Retinal pigment epithelial cell (primary cell): ENCODE measurements at places on chromosomes 12 and 14.

DNA sequence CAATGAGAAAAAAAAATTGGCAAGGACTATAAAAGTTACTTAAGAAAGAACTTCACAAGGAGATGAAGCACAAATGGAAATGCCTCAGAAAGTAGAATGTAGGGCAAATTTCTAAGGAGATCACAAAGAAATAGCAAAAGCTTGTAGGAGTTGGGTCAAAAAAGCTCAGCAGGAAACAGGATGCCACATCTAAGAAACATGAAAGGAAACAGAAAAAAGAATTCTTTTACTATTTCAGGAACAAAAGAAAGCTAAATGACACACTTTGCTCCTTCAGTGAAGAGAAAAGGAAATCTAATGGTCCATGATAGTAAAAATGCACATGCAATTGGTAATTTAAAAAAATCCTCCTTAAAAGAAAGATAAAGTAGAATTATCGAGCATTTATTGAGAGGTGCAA lies 452.1 kb upstream of the GARIN6 start:
- no peak for DNase-seq

GRCh38 chr12:49953151-49953550 lies 2.6 kb downstream of the AQP2 start:
- DNase-seq: no peak

DNA sequence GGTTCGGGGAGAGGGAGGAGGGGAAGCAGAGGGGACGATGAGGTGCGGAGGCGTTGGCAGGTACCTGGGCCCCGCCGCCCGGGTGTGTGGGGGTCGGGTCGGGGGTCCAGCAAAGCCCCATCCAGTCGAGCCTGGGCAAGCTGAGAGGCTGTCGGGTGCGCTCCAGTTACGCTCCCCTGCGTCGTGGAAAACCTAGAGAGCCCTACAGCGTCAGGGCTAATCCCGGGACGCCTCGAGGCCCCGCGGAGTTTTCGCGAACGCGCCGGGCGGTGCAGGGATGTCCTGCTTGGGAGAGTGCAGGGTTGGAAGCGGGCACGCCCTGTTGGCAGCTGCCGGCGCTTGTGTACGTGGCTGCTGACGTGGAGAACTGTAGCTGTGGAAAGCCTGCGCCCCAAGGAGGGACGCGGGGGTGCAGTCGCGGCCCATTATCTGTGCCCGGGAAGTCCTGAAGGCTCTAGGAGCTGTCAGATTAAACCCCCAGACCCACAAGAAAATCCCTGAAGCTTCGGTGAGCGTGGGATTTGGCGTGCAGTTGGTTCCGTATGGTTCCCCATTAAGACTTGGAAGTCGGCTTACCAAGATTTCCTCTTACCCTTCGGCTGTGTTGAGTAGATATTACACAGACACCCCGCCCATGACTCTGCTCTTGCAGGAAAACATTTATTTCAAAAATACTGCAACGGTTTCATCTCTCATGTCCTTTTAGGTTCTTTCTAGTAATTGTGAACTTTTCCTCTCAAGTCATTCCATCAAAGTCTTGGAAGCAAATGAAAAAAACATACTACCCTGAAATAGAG lies 11.3 kb upstream of the SLC38A2 start:
- no peak for DNase-seq

- DNase-seq: no peak
Observed at GRCh38 chr12:81347404-81347803, 269.5 kb downstream of the ACSS3 start.

GRCh38 chr14:106691601-106692291 lies 1165.4 kb downstream of the TMEM121 start:
- no peak for DNase-seq

- no peak for DNase-seq
Observed at GRCh38 chr14:36570065-36570464, 12.3 kb downstream of the NKX2-8 start.

DNA sequence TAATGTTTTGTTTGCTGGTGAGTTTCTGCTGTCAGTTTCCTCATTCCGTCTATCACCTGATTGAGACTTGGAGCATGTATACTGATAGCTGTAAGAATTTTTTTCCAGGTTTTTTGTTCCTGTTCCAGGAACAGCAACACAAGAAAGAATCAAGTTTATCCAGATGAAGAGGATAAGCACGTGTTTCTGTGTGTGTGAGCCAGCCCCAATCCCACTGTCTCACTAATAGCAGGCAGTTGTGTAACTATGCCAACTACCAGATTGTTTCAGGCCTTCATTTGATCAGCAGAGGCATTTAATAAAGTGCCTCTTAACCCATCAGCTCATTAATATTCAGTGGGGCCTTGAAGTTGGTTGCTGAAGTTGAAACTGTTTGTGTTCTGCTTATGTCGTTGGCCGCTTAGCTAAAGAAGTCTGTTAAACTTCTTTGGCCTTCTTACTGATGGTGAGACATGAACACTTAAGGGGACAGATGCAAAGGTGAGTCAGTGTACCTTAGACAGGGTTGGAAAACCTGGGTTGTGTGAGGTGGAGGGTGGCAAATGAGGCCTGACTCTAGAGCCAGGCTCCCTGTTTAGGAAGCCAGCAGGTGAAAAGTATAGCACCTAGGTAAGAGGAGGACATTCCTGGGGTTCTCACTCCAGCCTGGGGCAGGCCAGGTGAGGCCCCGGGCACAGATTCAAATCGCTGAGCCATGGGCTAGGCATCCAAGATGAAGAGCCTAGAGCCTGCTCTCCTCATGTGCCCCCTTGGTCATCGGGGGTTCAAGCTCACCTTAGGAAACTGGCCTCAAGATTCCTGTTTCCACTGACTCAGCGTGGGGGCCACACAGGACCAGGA lies 3.7 kb downstream of the ANKRD13A start:
- no peak for DNase-seq

- no peak for DNase-seq
Observed at GRCh38 chr12:119803381-119803791, 73.7 kb downstream of the CIT start.

DNA sequence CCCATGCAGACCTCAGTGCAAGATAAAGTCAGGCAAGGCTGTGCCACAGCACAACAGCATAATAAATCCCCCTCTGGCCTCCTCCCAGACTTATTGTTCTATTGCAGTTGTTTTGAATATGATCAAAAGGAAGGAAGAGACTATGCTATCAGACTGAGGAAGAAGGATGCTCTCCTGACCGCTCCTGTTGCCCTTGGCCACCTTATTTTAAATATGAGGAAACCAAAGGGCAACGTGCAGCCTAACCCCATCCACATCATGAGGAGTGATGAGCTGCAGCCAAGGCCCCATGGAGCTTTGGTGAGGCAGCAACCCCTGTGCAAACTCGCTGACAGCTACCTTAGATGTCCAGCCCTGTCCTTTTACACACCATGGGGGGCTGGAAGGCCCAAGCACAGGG lies 291.7 kb downstream of the ZFP36L1 start:
- DNase-seq: no peak

- DNase-seq: no peak
Observed at GRCh38 chr12:14157088-14157747, 175.8 kb upstream of the GRIN2B start.

- no peak for DNase-seq
Observed at GRCh38 chr12:132079200-132079599, 64.9 kb downstream of the DDX51 start.

DNA sequence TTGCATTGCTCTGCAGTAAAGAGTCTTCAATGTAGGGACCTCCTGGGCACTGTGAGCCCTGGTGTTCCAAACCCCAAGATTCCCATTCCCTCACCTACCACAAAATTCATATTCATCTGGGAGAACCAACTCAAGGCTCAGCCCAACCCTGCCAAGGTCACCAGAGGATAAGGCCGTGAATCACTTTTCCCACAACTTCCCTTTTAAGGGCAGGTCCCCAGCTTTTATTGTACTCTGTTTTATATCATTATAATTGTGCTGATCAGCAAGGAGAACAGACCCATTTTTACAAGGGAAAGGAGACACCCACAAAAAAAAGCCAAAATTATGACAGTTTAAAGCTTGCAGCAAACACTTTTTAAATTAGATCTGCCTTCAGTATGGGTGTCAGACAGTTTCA lies 363.0 kb upstream of the FKBP4 start:
- no peak for DNase-seq

GRCh38 chr14:88562532-88562830 lies 356 bp upstream of the ZC3H14 start:
- no peak for DNase-seq

DNA sequence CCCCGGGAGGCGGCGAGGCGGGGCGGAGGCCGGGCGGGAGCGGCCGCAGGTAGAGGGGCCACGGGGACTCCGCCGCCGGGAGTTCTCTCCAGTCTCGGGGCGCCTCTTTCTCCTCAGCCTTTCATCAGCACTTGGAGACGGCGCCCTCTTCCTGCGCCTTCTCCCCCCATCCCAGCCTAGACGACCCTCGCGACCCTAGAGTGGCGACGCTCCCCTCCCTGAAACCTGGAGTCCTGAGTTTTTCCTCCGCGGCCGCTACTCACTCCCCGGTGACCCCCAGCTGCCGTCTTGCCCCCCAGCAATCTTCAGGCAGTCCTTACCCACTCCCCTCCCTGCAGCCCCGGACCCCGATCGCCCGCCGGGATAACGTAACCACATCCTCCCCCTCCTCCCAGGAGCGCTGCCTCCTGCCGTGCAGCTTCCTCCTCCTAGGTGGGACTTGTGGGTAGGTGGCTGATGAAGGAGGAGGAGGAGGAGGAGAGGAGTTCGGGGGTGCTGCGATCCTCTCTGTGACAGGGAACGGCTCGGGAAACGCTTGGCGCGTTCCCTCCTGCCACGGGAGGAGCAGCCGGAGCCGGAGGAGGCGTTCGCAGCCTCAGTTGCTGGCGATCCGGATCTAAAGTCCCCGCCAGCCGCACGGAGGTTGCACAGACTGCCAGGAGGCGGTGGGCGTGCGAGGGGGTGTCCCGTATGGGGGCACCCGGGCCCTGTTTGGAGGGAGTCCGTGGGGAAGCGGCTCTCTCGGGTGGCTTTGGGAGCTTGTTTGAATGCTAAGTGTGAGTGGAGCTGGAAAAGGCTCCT lies 891 bp downstream of the PLEKHA5 start:
- no peak for DNase-seq

DNA sequence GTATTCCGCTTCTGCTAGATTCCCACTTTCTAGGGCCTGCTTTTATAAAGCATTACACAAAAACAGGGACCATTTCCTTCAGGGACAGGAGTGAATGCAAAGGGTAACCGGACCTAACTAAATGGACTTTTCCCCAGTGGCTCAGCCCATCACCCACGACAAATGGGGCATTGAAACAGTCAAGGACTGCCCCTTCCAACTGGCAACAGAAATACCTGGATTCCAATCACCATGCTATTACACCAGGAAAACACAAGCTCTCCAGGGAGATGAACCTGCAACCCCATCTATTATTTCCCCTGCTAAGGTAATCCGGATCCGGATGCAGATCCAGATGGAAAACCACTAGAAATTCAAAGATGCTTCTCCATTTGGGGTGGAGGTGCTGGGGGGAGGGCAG lies 1.0 kb downstream of the MPHOSPH9 start:
- DNase-seq: no peak

GRCh38 chr12:19547271-19547671 lies 108.0 kb downstream of the AEBP2 start:
- no peak for DNase-seq

DNA sequence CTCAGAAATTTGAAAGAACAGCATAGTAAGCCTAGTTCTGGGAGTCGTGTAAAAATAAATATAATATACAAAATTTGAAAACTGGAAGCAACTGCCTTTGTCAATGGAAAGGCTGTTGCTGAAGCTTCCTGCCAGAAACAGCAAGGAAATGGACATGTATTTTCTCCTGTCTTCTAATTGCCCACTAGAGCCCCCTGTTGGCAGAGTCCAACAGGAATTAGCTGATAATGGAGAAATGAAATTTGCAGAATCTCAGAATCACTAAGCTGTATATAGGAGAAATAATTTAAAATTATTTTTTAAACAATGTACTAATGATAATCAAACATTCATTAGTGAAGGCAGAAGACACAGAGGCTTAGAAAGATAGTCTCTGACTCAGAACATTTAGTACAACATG lies 414.8 kb downstream of the SLC6A15 start:
- DNase-seq: no peak

DNA sequence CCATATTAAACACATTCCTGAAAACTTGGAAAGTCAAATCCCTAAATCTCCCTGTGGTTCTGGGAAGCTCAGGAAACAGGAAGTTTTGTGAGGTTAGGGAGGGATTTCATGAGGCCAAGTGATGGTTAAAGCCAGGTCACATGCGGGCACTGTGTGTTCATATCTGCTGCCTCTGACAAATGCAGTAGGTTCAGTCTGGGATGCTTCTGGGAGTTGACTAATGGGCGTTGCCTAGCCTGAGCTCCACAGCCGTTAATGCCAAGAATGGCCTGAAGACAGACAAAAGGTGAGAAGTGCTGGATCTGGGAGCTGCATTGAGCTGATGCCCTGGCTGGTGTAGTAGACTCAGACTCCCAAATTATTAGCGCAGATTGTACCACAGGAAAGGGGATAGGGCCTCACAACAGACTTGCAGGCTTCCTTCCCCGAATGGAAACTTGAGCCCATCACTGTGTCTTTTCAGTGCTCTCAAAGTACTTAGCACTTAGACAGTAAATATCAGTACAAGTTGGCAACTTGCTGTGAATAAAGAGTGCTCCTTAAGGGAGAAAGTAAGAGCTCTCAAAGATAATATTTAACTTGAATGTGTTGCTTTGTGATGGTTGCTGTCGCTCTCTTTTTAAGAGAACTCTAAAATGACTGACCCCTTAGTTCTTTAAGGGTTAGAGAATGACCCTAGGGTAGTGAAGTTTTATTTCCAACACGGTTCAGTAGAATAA lies 17.3 kb downstream of the GSG1 start:
- no peak for DNase-seq

- no peak for DNase-seq
Observed at GRCh38 chr14:102591372-102591943, 991 bp upstream of the RCOR1 start.

GRCh38 chr14:70934084-70934483 lies 26.8 kb downstream of the PCNX1 start:
- DNase-seq: no peak

- peak; percentile 30 for DNase-seq
Observed at GRCh38 chr14:70665448-70666360, 24.0 kb downstream of the TTC9 start.

DNA sequence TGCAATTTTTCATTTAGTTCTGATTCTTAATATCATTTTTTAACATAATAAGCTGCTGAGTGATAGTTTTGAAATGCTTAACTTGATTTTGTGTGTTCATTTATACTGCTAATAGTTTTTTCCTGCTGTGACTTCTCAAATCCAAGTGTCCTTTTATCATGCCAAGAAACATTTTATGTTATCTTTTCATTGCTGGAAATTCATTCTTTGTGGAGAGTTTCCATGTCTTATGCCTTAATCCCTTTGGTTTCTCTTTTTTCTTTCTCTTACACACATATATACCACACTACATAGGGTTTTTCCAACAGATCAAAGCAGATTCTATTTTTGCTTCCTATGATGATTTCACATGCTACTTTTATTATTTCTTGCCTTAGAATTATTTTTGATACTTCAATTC lies 981.1 kb downstream of the SLC6A15 start:
- no peak for DNase-seq

- no peak for DNase-seq
Observed at GRCh38 chr12:97167598-97167997, 260.5 kb downstream of the NEDD1 start.

GRCh38 chr12:110253176-110253575 lies 27.9 kb upstream of the ATP2A2 start:
- DNase-seq: peak; percentile 18
